ENCODE measurements at places on chromosomes 2 and 18. TPM values are rescaled to one million over a fixed set of nuclear protein-coding genes. Genes with fewer than 3 reads are reported as not detected.

DNA sequence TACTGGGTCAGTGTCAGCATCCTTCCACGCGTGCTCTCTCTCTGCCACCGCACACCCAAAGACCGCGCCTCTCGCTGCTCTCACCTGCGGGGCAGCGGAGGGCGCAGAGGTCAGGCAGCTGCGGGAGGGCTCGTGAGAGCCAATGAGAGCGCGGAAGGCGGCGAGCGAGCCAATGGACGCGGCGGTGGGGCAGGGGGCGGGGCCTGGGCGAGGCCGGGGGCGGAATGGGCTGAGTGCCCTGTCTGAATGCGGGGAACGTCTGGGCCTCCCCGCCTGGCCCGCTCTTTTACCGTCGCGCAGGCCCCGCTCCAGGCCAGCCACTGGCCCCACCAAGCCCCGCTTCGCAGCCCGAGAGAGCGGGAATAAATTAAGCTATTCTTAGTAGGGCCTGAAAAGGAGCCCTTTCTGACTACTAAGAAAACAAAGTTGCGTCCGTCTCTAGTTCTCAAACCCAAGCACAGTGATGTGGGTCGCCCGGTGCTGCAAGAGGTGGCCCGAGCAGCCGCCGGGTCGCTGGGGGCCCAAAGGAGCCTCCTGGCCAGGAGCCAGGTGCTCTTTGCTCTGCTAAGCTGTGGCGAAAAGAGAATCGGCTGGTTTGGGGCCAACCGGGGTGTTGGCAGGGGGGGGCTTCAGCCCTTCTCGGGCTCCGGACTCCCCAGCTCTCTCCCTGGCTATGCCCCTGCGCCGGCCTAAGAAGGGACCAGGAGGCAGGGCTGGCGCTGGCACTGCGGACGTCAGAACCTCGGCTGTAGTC lies 81.1 kb upstream of the GLI2 start:
- no peak for DNase-seq

GRCh38 chr2:241195506-241196130 lies 7.1 kb downstream of the ANO7 start:
- DNase-seq = no peak

DNA sequence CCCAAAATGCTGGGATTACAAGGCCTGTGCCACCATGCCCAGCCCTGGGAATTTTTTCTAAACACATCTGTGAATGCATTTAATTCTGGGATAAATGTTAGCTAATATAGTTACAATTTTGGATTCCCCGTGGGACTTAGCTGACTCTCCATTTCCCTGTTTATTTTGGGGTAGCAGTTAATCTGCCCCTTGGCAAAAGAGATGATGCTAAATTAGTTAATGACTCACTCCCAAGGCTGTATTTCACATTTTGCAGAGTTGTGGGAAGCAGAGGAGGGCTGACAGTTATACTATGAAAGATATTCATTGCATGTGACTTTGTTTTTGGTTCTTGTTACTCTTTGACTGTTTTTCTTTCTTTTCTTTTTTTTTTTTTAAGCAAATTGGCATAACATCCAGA lies 3.2 kb downstream of the MTHFD2 start:
- no peak for DNase-seq

- DNase-seq = no peak
Observed at GRCh38 chr2:3445891-3446290, 66.4 kb downstream of the TRAPPC12 start.

DNA sequence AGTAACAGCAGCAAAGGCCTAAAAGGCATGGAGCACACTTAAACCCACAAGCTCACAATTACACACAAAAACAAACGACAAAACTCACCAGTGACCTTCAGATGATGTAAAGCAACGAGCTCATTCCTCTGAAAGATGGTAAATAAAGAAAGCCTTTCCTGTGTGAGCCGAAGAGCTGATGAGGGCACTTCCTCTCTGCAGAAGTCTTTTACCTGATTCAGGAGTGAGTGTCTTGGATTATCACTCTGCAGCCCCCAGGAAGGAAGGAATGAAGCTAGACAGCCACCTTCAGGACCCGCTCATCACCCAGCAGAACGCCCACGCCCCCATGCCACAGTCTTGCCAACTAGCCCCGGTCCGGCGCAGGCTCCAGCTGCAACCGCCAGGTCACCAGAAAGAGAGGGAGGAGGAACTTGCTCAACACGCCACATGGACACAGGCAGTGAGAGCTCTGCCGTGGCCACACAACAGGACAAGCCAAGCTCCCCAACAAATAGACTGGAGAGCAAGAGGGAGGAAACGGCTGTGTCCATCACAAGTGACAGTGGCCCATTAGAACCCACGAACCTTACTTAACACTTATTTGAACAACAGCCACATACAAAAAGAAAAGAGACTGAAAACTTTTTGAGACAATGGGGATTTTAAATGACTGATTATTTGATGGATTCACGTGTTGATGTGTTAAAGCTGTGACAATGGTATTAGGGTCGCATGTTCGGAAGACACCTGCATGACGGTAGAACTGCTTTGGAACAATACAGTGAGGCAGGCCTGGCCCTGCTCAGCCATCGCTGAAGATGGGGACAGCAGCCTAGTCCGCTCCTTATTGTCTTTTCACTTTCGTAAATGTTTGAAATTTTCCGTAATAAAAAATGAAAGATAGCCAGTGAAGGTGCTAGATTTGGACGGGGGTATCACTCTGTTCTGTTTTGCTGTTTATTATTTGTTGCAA lies 127.3 kb downstream of the HDAC4 start:
- no peak for DNase-seq

DNA sequence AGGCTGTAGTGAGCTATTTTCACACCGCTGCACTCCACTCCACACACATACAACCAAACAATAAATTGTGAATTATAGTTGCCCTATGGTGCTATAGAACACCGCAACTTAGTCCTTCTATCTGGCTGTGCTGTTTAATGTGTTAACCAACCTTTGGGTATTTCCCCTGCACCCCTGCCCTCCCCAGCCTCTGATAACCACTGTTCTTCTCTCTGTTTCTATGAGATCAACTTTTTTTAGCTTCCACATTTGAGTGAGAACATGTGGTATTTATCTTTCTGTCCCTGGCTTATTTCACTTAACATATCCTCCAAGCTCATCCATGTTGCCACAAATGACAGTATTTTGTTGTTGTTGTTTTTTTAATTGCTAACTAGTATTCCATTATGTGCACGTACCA lies 32.5 kb downstream of the TET3 start:
- DNase-seq = no peak

DNA sequence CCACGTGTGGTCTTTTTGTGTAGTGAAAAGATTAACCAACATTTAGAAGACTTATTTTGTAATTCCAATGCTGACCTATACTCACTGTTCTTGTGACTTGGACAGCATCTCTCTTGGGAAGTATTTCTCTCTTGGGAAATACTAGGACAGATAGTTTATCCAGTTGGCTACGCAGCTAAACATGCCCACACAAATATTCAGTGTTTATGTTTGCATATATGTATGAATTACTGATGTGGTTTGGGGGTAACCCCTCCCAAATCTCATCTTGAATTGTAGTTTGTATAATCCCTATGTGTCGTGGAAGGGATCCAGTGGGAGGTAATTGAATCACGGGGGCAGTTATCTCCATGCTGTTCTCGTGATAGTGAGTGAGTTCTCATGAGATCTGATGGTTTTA lies 2062.3 kb upstream of the CELF4 start:
- DNase-seq = no peak

- no peak for DNase-seq
Observed at GRCh38 chr2:168601741-168602140, 145.7 kb downstream of the CERS6 start.

DNA sequence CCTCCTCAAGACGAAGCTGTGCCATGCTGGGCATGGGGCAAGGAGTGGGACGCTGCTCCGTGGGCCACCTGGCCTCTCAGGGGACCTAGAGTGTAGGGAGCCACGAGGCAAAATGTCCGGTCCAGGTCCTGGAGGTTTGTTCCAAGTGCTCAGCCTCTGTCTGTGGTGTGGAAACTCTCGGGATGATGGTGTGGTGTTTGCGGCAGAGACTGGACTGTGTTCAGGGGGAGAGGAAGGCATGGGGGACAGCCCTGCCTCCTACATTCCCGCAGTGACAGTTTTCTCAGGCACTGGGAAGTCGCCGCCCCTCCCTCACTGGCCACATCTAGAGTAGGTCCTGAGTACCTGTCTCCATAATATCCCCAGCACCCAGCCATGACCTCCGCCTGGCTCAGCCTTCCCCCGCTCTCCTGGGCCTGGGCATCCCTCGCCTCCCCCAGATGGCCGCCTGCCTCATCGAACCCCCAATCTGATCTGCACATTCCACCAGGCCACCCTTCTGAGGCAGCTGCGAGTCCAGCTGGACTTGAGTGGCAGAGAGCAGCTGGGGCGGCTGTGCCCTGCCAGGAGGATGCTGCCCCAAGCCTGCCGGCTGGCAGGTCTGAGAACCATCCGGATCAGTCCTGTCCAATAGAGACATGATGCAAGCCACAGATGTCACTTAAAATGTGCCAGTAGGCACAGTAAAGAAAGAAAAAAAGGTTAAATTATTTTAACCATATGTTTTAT lies 6.2 kb downstream of the KCNIP3 start:
- no peak for DNase-seq

DNA sequence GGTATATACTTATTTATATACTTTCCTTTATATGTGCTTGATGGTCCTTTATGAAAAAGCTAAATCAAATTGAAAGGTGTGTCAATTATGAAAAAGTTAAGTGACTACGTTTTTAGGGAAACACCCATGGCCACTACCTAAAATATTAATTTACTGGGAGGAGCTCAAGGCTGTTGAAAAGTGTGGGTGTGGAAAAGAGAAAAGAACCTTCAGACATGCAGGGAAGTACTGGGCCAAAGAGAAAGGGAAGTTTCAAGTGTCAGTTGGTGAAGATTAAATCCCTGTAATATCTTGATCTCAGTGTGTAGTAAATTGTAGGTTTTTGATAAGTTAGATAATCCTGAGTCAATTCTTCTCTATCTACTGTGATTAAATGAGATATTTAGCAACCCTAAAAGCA lies 6.2 kb upstream of the GKN1 start:
- DNase-seq = no peak

SERPINB3 gene
- polyA plus RNA-seq = 3.8 TPM

MRO gene
- polyA plus RNA-seq = not detected

DNA sequence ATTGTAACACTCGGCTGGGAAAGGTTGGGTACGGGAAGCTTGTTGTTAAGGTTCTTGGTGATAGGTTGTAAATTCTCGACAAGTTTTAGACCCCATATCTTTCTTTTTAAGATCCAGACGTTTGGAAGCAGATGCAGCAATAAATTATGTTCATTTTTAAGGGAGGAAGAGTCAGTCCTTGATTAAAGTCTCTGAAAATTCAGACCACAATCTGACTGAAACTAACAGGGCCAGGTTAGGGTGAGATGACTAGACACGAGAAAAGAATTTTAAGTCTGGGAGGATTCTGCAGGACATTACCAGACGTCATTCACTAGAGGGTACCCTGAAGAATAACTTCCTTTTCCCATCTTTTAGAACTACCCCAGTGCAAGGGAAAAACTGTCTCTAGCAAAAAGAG lies 16.1 kb downstream of the WIPF1 start:
- DNase-seq = no peak

GRCh38 chr2:174919947-174920595 lies 85.1 kb downstream of the CHN1 start:
- DNase-seq = no peak

- DNase-seq = no peak
Observed at GRCh38 chr2:231929961-231930592, 3.9 kb upstream of the NPPC start.

All from keratinocyte (primary cell).